Glutamatergic neuron (in vitro differentiated cells): ENCODE measurements at places on chromosomes 11 and 22.

DNA sequence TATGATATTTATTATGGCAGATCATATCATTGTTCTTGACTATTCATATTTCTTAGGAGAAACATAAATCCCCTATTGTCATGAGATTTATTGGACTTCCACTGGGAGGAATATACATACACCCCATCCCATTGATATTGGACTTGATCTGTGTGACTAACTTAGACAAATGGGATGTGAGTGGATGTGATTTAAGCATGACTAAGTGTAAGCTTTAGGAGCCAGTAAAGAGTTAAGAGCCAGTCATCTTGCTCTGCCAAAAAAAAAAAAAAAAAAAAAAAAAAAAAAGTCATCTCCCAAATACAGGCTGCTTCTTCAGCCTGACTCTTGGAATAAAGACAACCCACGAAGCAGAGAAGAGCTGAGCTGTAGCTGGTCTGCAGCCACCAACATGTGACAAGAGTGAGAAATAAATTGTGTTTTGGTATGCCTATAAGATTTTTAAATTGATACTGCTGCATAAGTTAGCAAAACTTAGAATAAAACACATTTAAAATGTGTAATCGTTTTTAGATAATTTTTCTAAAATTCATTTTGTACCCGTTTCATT, 595.0 kb upstream of the LRRC4C start:
- no peak for DNase-seq

DNA sequence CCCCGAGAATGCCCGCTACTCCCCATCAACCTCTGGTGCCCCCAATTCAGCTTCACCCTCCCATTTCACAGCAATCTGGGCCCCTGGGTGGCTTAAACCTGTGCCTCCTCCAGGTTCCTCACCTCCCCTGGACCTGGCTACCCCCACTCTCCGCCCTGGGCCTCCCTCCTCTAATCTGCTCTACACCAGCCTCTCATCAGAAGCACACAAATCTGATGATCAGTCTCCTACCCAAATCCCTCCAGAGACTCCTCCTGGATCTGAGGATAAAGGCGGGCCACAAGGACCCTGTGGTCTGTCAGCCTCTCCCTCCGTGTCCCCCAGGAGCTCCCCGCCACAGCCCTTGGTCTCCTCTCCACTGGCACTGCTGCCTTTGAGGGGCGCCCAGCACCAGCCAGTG, 23.2 kb upstream of the IGLL1 start:
- no peak for DNase-seq

- no peak for DNase-seq
These were observed 7.2 kb downstream of the MRGPRF start for GRCh38 chr11:69005631-69006368.

DNA sequence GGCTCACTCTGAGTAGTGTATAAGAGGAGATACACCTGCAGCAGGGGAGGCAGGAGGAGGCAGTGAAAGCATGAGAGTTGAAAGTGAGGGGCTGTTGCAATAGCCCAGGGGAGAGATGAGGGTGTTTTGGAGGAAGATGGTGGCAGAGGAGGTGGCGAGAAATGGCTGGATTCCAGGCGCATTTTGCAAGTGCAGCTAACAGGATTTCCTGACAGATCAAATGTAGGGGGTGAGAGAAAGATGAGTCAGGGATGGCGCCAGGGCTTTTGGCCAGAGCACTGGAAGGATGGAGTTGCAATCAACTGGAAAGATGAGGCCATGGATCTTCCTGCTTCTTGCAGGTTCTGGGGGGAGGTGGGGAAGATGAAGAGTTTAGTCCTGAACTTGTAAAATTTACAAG, 16.8 kb upstream of the TSPAN18 start:
- DNase-seq = no peak

GRCh38 chr11:75588051-75588481, 26.0 kb downstream of the SERPINH1 start:
- DNase-seq = no peak

- DNase-seq = no peak
These were observed 63.5 kb upstream of the CSNK2A3 start for GRCh38 chr11:11416502-11416901.

- DNase-seq = no peak
These were observed 701 bp downstream of the TMEM216 start for GRCh38 chr11:61392981-61393595.

GRCh38 chr11:3199537-3200295, 18.9 kb downstream of the MRGPRG start:
- DNase-seq = no peak

GRCh38 chr22:17336061-17336460, 33.2 kb upstream of the CECR2 start:
- DNase-seq = no peak

DNA sequence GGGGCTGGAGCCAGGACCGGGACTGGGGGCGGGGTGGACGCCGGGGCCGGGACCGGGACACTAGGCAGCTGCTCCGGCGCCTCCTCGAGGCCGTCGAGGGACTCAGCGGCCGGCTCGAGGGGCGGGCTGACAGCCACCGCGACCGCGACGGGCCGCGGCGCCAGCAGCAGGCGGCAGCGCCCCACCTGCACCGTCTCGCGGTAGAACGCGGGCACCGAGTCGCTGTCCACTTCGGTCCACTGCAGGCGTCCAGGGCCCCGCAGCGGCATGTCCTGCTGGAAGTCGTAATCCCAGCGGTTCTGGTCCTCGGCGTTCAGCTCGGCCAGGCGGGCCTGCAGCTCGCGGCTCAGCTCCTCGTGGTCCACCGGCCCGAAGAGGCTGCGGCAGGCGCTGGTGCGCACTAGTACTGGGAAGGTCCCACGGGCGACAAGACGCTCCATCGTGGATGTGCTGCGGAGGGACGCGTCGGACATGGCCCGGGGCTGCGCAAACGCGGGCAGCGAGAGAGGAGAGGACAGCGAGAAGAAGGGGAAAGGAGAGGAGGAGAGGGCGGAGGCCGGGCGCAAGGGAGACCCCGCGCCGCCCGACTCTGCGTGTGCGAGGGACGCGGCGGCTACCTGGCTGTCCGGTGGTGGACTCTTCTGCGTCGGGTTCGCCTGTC, 428 bp downstream of the CDKN1C start:
- peak; percentile 69 for DNase-seq

GRCh38 chr22:35264986-35265385, 7.7 kb downstream of the HMGXB4 start:
- DNase-seq = no peak
